Kidney epithelial cell (primary cell): ENCODE measurements at places on chromosomes 1 and 21. TPM values are rescaled to one million over a fixed set of nuclear protein-coding genes. Genes with fewer than 3 reads are reported as not detected.

- peak; percentile 56 for DNase-seq
These were observed 94.6 kb upstream of the ZBTB18 start for GRCh38 chr1:243956450-243956849.

- no peak for DNase-seq
These were observed 7.3 kb downstream of the TMEM35B start for GRCh38 chr1:34977858-34978257.

DNA sequence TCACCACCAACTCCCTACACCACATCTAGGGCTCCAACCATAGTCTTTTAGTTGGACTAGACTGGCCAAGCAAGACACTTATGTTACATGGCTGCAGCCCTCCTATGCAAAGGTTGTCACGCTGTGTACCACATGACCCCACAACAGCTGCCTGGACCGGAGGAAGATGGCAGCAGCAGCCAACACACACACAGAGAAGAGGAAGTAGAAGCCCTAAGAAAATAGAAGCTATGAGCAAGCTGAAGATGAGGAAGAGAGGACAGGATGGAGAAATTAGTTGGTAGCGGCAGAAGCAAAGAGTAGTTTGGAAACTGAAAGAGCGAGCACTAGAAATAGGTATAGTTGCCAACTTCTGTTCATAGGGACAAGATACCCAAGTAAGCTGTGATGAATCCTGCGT lies 60.8 kb upstream of the RALGPS2 start:
- no peak for DNase-seq

DNA sequence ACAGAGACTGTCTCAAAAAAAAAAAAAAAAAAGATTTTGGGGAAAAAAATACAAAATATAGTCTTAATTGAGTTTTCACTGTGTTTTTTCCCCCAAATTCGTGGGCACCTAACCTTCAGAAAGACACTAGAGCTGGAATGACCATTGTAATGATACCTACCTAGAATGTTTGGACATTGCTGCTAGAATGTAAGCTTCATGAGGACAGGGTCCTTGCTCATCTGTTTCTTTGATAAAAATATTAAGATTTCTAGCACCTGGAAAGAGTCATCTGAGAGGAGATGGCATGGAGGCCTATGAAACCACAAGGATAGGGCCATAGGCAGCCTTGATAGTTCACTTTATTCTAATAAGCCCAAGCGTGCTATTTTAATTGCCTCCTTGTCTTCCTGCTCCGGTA lies 6.5 kb downstream of the LRRC8D start:
- no peak for DNase-seq

DNA sequence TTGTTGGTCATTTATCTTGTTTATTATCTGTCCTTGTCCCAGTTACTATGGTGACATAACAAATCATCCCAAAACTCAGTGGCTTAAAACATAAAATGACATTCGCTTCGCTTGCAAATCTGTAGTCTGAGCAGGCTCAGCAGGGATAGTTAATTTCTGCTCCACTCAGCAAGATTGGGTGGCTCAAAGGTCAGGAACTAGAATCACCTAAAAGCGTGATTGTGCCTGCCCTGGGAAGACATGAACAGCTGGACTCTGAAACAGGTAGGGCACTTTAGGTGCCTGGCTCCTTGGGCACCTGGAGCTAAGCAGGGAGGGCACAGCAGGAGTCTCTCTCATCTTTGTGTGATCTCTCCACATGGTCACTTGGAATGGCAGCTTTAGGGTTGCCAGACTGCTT lies 14.7 kb upstream of the TRAF3IP3 start:
- DNase-seq = no peak

DNA sequence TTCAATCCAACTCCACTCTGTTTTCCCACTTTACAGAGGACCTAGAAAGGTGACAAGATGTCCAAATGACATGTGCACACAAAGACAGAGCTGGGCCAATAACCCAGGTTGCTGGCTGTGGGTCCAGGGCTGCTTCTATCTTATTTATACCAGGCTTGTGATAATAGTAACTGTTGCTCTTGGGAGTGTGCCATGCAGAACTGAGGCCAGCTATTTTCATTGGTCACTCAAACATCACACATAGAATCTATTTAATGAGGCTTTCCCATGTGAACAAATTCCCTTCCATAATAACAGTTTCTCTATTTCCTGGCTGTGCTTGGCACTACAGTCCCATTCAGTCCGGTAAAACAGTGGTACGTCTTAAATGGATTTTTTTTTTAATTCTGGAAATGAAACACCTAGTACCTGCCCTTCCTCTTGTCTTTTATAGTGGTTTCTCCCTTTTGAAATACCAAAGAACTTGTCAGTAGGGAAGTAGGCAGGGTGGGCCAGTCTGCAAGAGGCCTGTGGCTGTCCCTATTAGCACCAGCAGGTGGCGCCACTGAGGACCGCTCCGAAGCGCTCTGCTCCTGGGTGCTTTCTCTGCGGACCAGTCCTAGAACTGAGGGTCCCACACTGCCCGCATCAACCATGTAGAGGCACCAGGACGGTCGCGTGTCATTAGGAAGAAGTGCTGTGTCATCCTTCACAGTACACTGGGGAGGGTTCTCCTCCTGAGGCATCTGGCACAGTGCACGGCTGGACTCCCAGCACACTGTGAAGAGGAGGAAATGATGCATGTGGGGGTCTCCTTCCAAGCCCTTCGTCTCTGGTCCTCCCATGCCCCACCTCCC lies 52.1 kb downstream of the GPR161 start:
- DNase-seq = no peak

DNA sequence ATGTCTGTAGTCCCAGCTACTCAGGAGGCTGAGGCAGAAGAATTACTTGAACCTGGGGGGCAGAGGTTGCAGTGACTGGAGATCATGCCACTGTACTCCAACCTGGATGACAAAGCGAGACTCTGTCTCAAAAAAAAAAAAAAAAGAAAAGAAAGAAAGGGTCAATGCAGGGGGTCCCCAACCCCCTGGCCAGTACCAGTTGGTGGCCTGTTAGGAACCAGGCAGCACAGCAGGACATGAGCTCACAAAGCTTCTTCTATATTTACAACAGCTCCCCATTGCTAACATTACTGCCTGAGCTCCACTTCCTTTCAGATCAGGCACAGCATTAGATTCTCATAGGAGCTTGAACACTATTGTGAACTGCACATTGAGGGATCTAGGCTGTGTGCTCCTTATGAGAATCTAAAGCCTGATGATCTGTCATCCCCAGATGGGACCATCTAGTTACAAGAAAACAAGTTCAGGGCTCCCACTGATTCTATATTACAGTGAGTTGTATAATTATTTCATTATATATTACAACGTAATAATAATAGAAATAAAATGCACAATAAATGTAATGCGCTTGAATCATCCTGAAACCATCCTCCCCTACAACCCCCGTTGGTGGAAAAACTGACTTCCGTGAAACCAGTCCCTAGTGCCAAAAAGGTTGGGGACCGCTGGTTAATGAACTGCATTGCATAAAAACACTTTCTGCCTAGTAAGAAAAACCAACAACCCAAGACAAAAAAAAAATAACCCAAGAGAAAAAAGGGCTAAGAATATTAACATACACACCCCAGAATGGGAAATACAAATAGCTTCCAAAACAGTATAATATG lies 2.8 kb downstream of the ZBTB8OS start:
- DNase-seq = no peak

DNA sequence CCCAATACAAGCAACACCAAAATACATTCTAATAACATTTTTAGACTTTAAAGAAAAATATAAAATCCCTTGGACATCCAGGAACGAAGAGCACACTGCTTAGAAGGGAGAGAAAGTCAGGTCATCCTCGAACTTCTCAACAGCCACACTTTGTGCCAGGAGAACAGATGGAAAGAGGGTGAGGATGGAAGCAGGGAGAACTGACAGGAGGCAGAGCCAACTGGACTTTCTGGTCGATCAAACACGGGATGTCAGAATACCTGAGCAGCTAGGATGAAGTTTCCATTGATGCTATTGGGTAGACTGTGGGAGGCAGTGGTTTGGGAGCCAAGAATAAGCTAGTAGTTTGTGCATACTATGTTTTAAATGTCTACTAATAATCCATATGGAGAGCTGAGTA lies 111.4 kb downstream of the TOMM20 start:
- no peak for DNase-seq

- DNase-seq = no peak
These were observed 56.0 kb downstream of the ITSN1 start for GRCh38 chr21:33698087-33698860.

The SMIM1 gene
- total RNA-seq = not detected in 2 replicates

The CD5L gene
- total RNA-seq = not detected in 2 replicates

The RIPPLY3 gene
- total RNA-seq = 0.48 and 0.92 TPM in 2 replicates

The RBM8A gene
- total RNA-seq = 159 and 173 TPM in 2 replicates

The SLC45A3 gene
- 8.5 and 9.3 TPM in 2 replicates for total RNA-seq

The ATP6V1G3 gene
- not detected in 2 replicates for total RNA-seq

The FABP3 gene
- total RNA-seq = 2.1 and 9.1 TPM in 2 replicates

The TNFAIP8L2 gene
- not detected in 2 replicates for total RNA-seq

The RUNX3 gene
- total RNA-seq = 0.38 and 0.82 TPM in 2 replicates

The PRAMEF15 gene
- total RNA-seq = not detected in 2 replicates
